ENCODE measurements at places on chromosomes 3 and 15.

- no peak for DNase-seq
These were observed 29.6 kb downstream of the MSL2 start for GRCh38 chr3:136166507-136166906.

DNA sequence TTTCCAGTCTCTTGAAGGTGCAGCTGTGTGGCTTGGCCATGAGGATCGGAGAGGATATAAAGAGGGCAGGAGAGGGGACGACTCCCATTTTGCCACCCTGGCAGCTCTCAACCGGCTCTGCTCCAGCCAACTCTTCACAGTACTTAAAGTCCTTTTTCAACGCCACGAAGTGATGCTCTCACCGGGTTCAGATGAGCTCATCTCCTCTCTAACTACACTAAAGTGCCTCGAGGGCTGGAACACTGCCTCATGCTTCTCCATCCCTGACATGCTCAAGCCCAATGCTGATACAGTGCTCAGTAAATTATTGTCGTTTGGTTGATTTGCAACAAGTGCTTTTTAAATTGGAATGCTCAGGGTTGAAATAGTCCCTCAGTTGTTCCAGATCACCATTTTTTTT lies 97.8 kb downstream of the GTPBP8 start:
- DNase-seq = no peak

GRCh38 chr15:76274226-76274625 lies 37.0 kb downstream of the ETFA start:
- DNase-seq = no peak

- no peak for DNase-seq
These were observed 11.1 kb upstream of the PLAAT1 start for GRCh38 chr3:193229851-193230420.

GRCh38 chr3:64816355-64816754 lies 128.6 kb upstream of the ADAMTS9 start:
- DNase-seq = no peak

DNA sequence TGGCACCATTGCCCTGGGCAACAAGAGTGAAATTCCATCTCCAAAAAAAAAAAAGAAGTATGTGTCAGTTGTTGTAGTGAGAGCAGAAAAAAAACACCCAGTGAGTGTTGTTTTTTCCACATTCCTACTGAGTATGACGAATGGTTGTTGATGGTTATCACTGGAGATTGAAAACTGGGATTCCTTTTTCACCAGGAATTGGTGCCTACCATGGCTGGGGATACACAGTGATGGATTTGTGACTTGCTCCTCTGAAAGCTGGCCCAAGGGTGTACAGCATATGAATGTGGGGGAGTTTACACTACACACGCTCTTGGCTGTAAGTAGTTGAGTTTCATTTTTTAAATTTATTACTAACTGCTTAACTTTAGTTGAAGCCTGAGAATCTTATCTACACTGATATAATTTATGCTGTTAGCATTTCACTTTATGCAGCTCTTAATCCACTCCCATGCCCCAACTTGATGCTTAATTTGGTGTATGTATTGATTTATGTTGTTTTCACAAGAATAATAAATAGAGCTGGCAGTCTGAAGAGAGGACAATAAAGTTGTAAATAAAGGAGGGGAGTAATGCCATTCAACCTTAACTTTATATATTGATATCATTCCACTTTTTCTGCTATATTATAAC lies 56.0 kb upstream of the MME start:
- DNase-seq = no peak

DNA sequence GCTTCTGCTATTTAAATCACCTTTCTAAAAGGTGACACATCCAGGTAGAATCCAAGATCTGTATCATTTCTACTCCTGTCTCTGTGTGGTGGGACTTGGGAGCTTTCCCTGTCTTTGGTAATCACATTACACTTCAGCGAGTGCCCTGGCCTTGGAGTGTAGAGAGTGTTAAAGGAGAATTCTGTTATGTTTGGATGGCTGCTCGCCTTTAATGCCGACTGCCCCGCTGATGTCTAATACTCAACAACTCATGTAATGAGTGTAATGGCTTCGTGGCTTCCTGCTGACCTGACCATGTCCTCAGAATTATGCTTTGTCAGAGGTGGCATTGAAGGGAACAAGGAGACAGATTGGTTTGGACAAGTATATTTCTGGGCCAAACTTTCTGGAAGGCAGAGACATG lies 66.3 kb upstream of the LRTM1 start:
- no peak for DNase-seq

GRCh38 chr3:23157331-23157730 lies 45.8 kb upstream of the UBE2E2 start:
- no peak for DNase-seq

DNA sequence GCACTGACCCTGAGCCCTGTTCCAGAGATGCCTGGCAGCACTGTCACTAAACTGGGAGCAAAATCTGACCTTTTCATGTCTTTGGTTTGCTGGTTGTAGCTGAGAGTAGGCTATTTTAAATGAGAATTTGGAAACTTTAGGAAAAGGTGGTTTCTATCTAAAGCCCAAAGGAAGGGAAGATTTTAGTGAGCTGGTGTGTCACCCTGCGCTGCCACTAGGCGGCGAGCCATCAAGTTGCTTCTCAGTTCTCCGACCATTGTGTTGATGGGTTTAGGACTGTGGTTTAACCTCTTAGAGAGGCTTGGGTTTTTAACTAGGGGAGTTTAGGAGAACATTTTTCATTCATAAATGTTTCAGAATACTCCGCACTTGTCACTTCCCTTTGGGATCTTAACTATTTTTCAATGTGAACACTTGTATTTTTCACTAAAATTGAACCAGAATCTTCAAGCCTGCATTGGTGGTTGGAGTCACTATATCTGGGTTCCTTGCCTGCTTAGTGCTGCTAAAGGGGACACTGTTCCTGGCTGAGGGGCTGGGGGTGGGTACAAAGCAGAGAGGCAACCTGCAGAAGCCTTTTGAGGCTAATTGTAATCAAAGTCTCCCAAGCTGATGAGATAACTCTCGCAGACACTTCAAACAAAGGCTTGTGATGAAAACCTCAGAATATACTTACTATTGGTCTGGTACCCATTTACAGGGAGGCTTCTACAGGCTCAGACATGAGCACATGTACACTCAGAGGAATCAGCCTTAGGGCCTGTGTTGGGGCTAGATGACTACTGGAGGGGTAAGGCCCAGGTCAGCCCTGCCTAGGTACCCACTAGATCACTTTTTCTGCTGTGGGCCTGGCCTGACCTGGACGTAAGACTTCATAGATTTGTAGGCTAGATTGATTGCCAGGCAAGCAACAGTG lies 16.8 kb downstream of the EXOSC7 start:
- no peak for DNase-seq

DNA sequence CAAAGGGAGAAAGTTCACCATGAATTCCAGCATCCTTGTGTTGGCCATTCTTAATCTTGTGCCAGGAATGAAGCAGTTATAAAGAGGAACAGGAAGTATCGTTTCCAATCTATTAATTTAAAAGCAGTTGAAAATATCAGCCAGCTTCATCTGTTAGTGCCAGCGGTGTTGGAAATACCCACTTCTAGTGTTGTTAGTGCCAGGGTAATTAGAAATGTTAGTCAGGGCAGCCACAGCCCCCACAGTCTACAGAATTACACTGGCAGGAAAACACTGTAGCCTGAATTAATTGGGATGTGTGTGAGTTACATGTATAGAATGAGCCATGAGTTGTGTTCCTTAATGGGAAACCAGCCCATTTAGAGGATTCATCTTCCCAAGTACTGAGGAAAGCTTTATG lies 127.8 kb downstream of the GHSR start:
- DNase-seq = no peak

DNA sequence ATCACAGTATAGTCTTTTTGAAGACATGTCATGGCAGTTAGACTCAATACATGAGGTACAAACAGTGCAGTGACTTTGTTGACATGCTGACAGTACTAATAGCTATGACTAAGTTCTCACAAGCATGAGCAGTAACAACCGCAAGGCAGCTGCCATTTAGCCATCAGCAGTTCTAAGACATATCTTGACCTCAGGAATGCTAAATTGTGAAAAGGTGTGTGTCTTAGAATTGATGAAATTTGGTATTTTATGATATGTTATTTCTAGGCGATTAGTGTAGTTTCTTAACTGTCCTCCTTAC lies 60.7 kb upstream of the FURIN start:
- DNase-seq = no peak

DNA sequence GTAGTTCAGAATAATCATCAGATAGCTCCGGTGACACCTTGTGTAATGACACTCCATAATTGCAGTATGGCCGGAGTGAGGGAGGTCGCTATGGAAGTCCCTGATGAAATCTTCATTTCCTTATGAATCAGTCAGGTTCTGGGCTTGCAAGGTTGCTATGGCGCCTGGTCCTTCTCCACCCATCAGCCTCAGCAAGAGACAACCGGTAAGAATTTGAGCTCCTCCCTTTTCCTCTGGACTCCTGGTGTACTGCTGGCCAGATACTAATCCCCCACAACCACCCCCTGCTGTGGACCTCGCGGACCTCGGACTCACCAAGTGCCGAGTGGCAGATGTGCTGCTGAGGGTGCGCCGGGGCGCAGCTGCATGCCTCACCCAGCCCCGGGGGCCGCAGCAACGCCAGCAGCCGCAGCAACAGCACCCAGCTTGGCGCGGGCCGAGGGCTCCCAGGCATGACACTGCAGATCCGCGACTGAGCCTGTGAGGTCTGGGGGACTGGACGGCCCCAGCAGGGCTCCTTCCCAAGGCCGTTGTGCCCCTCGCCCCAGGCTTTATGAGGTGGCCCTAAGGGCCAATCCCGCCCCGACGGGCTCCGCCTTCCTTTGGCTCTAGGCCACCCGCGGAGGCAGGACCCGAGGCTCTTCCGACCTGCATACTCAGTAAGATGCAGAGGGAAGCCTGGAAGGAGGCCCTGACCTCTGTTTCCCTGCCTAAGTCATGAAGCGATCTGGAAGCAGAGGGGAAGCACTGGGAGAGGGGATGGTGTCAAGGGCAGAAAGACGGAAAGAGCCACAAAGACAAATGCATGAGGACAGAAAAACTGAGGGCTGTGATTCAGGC lies at the start of gene TIMP4:
Gene TIMP4, minus strand, starts transcription at position 526 of the 840 bp plus-strand sequence. Its CDS starts 72 bp downstream, at position 454.
- DNase-seq = no peak

DNA sequence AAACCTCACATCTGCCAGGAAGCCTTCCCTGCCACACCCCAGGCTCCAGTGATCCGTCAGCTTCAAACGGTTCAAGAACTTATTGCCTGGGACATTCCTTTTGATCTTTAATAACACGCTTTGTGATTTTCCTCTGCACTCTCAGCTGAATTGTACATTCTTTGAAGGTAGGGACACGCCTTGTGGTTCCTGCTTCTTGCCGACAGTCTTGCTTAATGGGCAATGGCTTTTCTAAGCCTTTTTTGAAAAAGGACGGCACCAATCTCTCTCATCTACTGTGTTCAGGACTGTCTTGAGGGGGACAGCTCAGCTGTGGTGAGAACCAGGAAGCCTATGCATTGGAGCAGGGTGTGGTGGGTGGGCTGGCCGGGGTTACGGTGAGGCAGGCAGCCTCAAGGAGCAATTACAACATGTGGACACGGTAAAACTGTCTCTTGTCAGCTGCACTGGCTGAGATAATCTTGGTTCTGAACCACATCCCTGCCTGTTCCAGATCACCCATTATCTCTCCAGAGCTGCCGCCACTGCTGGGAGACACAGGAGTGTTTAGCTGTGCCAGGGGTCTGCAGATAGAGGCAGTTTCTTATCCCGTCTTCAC lies 46.0 kb upstream of the GLCE start:
- no peak for DNase-seq

- DNase-seq = no peak
These were observed 170.5 kb upstream of the POU1F1 start for GRCh38 chr3:87446849-87447387.

- DNase-seq = no peak
These were observed 30.6 kb downstream of the FLNB start for GRCh38 chr3:58038675-58039292.

- DNase-seq = no peak
These were observed 263.3 kb downstream of the PTPRG start for GRCh38 chr3:61824553-61825135.

GRCh38 chr3:134419214-134419959 lies 45.1 kb upstream of the AMOTL2 start:
- no peak for DNase-seq

DNA sequence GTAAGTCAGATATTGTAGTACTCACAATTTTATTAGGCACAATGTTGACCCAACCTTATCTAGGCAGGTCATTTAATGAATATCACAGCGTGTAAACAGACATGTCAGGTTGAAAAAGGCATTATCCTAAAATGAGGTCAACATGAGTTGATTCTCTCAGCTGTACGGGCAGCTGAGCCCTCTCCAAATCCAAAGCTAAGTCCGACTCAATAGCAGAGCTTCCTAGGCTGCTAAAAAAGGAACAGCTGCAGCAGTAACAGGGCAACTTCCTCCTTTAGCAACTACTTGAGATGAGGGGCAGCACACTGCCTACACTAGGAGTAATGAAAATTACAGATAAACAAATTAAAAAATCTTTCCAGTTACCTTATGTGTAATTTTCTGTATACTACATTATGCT lies 189.2 kb downstream of the CADM2 start:
- DNase-seq = no peak

DNA sequence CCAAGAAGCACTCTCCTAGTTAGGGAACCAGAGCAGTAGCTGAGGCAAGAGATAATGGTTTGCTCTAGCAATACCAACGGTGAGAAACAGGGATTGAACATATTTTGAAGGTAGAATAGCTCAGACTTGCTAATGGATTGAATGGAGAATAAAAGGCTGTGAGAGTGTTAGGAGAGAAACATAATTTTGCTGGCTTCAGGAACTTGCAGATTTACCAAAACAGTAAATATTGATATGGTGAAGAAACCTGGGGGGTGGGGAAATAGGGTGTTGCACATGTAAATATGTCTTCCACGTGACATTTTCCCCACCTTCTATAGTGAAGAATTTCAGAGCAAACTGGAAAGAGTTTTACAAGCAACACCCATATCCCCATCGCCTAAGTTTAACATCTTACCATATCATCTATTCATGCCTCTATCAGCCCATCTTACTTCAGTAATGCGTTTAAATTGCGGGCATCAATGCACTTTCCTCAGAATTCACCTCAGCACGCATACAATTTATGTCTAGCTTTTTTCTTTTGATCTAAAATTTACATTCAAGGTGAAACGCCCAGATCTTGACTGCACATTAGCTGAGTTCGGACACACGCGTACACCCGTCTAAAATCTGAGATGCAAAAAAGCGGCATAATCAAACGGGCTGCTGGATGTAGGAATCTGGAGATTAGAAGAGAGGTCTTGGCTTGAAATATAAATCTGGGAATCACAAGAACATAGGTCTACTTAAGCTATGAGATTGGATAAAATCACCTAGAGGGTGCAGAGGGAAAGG lies 891 bp upstream of the NR1D2 start:
- DNase-seq = no peak

- no peak for DNase-seq
These were observed 38.9 kb downstream of the RYK start for GRCh38 chr3:134211797-134212196.

GRCh38 chr3:134350266-134350665 lies 24.0 kb downstream of the AMOTL2 start:
- DNase-seq = no peak

DNA sequence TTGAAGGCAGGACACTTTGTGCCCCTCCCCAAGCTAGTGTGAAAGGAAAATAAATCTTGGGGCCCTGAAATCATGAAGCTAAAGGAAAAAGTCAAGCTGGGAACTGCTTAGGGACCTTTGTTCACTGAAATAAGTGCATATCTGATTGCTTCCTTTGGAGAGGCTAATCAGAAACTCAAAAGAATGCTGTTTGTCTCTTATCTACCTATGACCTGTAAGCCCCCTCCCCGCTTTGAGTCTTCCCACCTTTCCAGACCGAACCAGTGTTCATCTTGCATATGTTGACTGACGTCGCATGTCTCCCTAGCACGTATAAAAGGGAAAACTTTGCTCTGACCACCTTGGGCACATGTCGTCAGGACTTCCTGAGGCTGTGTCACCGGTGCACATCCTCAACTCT lies 53.1 kb downstream of the SLC30A4 start:
- DNase-seq = no peak

Measured in activated CD8-positive, alpha-beta memory T cell treated with anti-CD3 and anti-CD28 coated beads for 24 hours (primary cell).